ENCODE measurements at places on chromosomes 4 and X. TPM values are rescaled to one million over a fixed set of nuclear protein-coding genes. Genes with fewer than 3 reads are reported as not detected.

- peaks cover 8% of the 10 kb centered on the region for H3K4me1 ChIP-seq
- no peaks in the 10 kb centered on the region for H3K36me3 ChIP-seq
- peak; percentile 38 for DNase-seq
- H3K27me3 ChIP-seq, result no peaks in the 10 kb centered on the region
These were observed 35.7 kb upstream of the CDS1 start for GRCh38 chr4:84547211-84547610.

DNA sequence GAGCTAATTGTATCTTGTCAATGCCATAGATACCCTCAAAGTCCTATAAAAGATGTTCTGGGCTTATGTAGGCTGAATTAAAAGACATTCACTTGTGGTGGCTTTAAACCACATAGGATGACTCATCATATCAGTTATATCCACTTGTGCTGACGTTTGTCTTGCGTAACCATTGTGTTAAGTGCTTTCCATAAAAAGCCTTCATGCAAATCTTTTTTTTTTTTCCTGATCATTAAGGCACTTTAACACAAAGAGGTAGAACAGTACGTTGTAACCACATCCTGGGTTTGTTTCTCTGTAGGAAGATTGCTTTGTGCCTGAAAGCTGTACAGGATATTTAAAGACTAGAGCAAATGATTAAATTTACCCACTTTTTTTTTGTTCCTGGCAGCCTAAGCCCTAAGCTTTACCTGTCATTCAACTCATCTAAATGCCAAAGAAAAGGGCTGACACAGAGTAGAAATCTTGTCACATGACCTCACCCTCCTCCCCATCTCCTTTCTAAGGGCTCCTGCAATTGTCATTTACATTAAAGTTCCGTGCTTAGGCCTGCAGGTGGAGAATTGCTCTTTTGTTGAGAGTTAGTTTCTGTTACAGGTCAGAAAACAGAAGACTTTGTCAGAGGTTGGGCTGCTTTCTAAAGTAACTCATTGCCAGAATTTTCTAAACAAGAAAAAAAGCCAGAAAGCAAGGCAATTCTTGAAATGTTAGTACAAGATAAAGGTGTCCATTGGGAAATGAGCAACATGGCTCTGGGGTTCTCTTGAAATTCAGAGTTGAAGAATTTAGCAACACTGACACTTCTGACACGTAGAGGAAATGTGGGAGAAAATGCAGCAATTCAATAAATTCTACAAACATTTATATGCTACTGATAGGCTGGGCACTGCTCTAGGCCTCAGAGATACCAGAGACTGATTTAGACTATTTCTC is 555.6 kb downstream of the PPARGC1A start:
- peak overlapping the region; percentile 1 for H3K27ac ChIP-seq
- no peak overlapping the region for H3K4me3 ChIP-seq
- H3K27me3 ChIP-seq, result no peaks in the 10 kb centered on the region
- peak; percentile 75 for DNase-seq
- peaks cover 9% of the 10 kb centered on the region for H3K4me1 ChIP-seq
- no peaks in the 10 kb centered on the region for H3K36me3 ChIP-seq

DNA sequence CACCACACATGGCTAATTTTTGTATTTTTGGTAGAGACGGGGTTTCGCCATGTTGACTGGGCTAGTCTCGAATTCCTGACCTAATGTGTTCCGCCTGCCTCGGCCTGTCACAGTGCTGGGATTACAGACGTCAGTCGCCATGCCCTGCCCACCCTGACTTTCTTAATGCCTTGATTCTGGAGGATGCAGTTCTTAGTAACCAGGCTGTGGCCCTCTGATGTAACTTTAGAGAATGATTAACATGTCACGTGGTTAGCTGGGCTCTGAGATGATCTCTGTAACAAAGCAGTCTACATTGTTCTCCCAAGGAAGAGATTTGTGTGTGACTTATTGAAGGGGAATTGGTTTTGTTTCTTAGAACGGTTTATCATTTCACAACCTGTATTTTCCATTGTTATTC is 30.6 kb downstream of the ANK2 start:
- no peaks in the 10 kb centered on the region for H3K4me1 ChIP-seq
- no peaks in the 10 kb centered on the region for H3K27me3 ChIP-seq
- H3K27ac ChIP-seq, result no peak overlapping the region
- no peak for DNase-seq

DNA sequence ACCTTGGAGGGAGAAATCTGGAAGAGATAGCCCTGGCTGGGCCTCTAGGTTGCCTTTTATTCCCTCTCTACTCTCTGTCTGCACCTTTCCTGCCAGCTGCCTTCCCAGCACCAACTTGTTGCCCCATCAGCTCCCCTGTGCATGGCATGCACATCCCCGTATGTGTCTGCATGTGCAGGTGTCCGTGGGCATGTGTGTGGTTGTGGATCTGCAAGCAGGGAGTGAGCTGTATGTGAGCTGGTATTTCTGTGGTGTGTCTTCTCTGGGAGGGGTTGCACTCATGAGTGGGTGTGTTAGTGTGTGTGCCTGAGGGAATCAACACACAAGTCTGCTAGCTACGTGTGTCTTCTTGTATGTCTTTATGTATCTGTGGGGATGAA is 9.9 kb downstream of the L1CAM start:
- no peaks in the 10 kb centered on the region for H3K4me1 ChIP-seq
- no peaks in the 10 kb centered on the region for H3K27me3 ChIP-seq
- H3K4me3 ChIP-seq, result no peak overlapping the region
- H3K27ac ChIP-seq, result no peak overlapping the region
- H3K36me3 ChIP-seq, result no peaks in the 10 kb centered on the region

- H3K27ac ChIP-seq, result no peak overlapping the region
- H3K4me1 ChIP-seq, result no peaks in the 10 kb centered on the region
- no peaks in the 10 kb centered on the region for H3K27me3 ChIP-seq
- H3K36me3 ChIP-seq, result no peaks in the 10 kb centered on the region
- DNase-seq, result no peak
- H3K4me3 ChIP-seq, result no peak overlapping the region
These were observed 740.4 kb downstream of the TRIML1 start for GRCh38 chr4:188879598-188879997.

DNA sequence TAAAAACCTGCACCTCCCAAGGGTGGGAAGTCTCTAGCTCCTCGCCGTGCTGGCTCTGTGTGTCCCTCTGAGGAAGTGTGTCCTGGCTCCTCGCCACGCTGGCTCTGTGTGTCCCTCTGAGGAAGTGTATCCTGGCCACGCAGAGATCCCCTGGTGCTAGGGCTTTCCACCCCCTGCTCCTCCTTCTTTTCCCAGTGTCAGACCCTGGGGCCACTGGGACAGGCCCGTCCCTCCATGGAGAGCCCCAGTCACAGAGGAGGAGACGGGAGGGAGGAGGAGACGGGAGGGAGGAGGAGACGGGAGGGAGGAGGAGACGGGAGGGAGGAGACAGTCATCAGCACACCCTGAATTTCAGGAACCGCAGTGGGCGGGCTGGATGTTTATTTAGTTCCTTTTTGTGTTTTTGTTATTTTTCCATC is 53.8 kb upstream of the HGFAC start:
- DNase-seq, result peak; percentile 26
- H3K4me3 ChIP-seq, result no peak overlapping the region

DNA sequence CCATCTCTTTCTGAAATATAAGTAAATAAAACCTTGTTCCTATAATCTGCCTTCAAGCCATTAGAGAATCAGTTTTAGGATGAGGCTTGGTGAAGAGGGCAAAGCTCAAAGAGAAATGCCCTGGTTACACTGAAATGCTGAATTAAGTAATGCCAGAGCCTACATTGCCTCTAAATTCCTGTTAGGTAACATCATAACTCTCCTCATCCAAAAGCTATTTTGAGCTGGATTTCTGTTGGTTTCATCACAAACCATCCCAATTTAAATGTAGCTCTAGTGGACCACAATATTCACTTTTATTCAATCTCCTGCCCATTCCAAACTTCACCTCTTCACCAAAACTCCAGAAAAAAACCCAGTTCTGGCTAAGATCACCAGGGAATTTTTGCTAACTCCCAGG is 1319.7 kb upstream of the TENM3 start:
- H3K36me3 ChIP-seq, result no peaks in the 10 kb centered on the region
- H3K27ac ChIP-seq, result no peak overlapping the region
- H3K27me3 ChIP-seq, result no peaks in the 10 kb centered on the region
- no peak overlapping the region for H3K4me3 ChIP-seq

GRCh38 chr4:150098214-150098613 is 20.0 kb downstream of the DCLK2 start:
- H3K4me3 ChIP-seq, result no peak overlapping the region
- no peak for DNase-seq
- H3K27ac ChIP-seq, result no peak overlapping the region
- H3K27me3 ChIP-seq, result no peaks in the 10 kb centered on the region
- H3K36me3 ChIP-seq, result no peaks in the 10 kb centered on the region

DNA sequence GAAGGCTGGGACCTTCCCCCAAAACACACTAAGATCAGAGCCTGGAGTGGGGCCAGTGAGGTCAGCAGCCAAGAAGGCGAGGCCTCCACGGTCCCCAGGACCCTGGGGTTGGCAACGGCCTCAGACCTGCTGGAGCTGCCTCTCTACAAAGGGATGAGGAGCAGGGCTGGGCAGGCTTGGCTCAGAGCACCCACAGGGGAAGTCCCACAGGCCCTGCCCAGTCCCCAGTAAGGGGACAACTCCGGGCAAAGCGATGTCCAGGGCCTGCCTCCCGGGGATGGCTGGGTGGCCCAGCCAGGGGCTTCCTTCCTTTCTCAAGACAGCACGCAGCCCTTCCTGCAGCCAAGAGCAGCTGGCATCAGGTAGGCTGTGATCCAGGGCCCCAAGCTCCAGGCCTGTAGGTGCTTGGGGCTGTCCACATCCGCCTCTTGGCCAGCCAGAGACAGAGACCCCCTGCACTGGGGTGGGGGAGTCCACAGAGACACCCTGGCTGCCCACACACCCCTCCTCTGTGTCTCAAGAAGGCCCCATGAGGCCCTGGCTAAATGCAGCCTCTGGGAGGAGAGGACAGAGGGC is 5.7 kb downstream of the MXD4 start:
- no peaks in the 10 kb centered on the region for H3K27me3 ChIP-seq
- no peak overlapping the region for H3K27ac ChIP-seq
- DNase-seq, result no peak
- H3K36me3 ChIP-seq, result no peaks in the 10 kb centered on the region
- 0 out of 2 replicates have a peak, but pooled peaks cover 5% of the 10 kb centered on the region for H3K4me1 ChIP-seq

DNA sequence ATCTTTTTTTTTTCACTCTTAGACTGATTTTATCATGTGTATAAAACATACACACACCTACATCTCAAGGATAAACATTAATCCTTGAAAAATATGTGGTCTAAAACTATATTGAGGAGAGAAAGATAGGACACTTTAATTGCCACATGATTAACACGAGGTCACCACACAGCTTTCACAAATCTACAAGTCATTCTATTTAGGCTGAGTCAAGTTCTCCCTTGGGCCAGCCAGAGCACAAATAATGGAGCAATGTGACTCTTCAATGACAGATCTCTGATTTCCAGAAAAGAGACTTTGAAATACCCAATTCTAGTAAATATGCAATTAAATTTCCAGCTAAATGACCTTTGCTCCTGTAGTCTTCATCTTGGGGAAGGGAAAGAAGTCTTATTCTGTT is 12.9 kb upstream of the ADH4 start:
- no peak overlapping the region for H3K27ac ChIP-seq
- no peaks in the 10 kb centered on the region for H3K27me3 ChIP-seq
- DNase-seq, result no peak
- no peaks in the 10 kb centered on the region for H3K4me1 ChIP-seq

DNA sequence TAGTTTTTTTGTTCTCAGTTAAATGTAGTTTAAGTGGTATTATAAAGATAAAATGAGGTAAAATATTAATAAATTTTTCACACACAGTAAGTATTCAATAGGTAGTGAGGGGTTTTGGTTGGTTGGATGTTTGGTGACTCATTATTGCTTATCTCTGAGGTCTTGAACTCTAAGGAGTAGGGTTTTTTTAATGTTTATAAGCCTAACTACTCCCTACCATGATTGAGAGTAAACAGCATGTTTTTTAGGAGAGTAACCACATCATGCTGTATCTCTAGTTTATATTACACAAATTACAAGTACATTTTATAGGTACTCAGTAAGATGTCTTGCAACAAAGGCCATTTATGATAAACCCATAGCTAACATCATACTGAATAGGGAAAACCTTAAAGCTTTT is 181.6 kb downstream of the MAPK10 start:
- H3K27me3 ChIP-seq, result no peaks in the 10 kb centered on the region
- H3K4me3 ChIP-seq, result no peak overlapping the region
- no peak overlapping the region for H3K27ac ChIP-seq
- no peaks in the 10 kb centered on the region for H3K4me1 ChIP-seq
- no peak for DNase-seq
- H3K36me3 ChIP-seq, result no peaks in the 10 kb centered on the region

GRCh38 chr4:24456431-24456830 is 127.9 kb downstream of the DHX15 start:
- H3K27me3 ChIP-seq, result peaks cover 29% of the 10 kb centered on the region
- H3K36me3 ChIP-seq, result no peaks in the 10 kb centered on the region
- H3K27ac ChIP-seq, result no peak overlapping the region
- DNase-seq, result no peak
- no peak overlapping the region for H3K4me3 ChIP-seq

DNA sequence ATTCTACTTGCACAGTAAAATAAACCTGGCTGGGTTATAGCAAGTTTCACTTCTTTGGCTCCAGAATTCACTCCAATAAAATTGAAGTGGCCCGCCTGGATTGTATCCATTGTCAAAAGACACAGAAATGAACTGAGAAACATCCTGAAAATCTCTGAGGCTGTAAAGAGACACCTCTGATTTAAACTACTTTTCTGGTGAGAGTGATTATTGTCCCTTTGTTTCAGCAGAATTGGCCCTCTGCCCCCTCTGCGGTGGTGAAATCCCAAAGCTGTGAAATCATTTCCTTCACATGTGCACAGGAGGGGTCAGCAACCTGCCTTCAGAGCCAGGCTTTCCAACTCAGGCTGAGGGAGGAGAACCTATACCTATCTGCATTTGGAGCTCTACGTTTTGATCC is 23.0 kb downstream of the GAB3 start:
- no peak overlapping the region for H3K27ac ChIP-seq
- H3K4me1 ChIP-seq, result peaks cover 25% of the 10 kb centered on the region
- H3K4me3 ChIP-seq, result no peak overlapping the region
- no peaks in the 10 kb centered on the region for H3K36me3 ChIP-seq
- H3K27me3 ChIP-seq, result no peaks in the 10 kb centered on the region
- peak; percentile 28 for DNase-seq

GRCh38 chr4:184441461-184442313 is 32.7 kb downstream of the IRF2 start:
- no peak for DNase-seq
- no peak overlapping the region for H3K4me3 ChIP-seq
- no peaks in the 10 kb centered on the region for H3K36me3 ChIP-seq

PNCK gene
- 4.4 TPM for total RNA-seq

HERC3 gene
- 14.7 TPM for total RNA-seq

CEP135 gene
- 7.3 TPM for total RNA-seq

All from PC-9 (cell line).